Activated CD8-positive, alpha-beta T cell treated with anti-CD3 and anti-CD28 coated beads, Interleukin-2, amount 10 ng/mL, durations not matched to agents 7 days and 5 days (primary cell): ENCODE measurements at places on chromosomes 6 and 20. TPM values are rescaled to one million over a fixed set of nuclear protein-coding genes. Genes with fewer than 3 reads are reported as not detected.
A peak's percentile ranks its signal among the peaks of the same experiment; 100 is the strongest.

GRCh38 chr6:72987301-72987700, 238.0 kb downstream of the KHDC1L start:
- DNase-seq = no peak

DNA sequence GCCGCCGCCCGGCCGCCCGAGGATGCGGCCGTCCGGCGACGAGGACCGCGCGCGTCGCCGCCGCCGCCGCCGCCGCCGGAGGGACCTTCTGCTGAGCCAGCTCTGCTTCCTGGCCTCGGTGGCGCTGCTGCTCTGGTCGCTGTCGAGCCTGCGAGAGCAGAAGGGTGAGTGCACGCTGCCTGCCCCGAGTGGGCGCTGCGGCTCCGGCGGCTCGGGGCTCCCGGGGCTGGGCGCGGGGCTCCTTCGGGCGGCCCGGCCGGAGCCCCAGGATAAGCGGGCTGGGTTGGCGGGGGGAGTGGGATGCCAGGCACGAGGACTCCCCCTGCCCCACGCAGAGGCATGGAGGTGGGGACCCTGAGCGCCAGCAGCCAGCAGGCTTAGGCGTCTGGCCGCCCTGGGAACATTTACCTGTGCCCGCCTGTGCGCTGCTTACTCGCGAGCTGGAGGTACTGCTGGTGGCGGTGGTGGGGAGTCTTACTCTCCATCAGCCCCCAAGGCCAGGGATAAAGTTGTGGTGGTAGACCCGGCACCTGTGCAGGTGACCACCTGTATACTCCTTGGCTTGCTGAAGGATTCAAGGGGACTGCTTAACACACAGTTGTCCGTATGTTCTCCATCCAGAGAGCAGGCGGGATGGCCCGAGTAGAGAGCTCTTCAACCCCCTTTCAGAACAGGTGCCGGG, 520 bp downstream of the SLC24A3 start:
- DNase-seq = peak; percentile 57

- DNase-seq = no peak
Observed at GRCh38 chr6:143961886-143962878, 45.9 kb downstream of the PLAGL1 start.

DNA sequence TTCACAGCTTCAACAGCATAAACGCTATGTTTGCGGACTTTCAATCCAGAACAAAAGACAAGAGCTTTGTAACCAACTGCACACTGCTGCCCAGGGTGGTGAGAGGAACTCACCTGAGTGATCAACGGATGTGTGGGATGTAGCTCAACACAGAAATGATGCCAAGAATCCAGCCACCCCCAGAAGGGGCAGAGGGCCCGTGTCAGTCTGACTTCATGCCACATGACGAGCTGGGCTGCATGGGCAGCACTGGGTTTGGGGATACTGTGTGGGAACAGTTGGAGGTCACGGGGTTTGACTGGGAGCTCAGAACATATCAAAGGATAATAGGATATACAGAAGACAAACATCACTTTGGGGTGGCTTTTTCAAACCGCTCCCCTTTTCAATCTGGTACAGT, 79.4 kb upstream of the TRAF3IP2 start:
- no peak for DNase-seq

DNA sequence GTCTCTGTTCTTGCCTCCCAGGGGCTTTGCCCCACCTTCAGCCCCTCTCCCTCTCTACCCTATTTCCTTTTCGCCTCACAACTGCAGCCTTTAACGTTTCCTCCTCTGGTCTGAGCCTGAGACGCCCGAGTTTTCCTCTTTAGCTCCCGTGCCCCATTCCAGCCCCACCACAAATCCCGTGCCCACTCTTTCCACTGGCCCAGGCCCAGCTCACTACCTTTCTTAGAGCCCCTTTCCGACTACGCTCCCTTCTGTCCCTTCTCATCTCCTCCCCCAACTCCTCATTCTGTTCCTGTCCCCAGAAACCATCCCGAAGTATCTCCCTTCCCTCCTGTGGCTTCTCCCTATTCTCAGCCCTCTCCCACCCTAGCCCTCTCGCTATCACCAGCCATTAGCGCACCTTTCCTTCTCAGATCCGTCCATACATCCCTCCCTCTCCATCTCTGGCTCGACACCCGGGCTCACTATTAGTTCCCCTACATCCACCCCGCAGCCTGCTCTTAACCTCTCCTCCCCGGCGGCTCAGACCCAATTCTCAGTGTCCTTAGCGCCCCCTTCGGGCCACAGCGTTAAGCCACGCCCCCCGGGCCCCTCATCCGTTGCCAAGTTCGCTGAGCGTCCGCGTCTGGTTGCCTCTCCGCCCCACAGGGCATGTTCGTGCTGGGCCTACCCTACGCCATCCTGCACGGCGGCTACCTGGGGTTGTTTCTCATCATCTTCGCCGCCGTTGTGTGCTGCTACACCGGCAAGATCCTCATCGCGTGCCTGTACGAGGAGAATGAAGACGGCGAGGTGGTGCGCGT, 2.7 kb downstream of the SLC32A1 start:
- DNase-seq = peak; percentile 59

- no peak for DNase-seq
Observed at GRCh38 chr20:61346996-61347395, 94.9 kb downstream of the CDH4 start.

Gene SYCP2L
- not detected for total RNA-seq

Gene SSR1
- 130 TPM for total RNA-seq
